ENCODE measurements at places on chromosomes 13 and 19. TPM values are rescaled to one million over a fixed set of nuclear protein-coding genes. Genes with fewer than 3 reads are reported as not detected.
A peak's percentile ranks its signal among the peaks of the same experiment; 100 is the strongest.

DNA sequence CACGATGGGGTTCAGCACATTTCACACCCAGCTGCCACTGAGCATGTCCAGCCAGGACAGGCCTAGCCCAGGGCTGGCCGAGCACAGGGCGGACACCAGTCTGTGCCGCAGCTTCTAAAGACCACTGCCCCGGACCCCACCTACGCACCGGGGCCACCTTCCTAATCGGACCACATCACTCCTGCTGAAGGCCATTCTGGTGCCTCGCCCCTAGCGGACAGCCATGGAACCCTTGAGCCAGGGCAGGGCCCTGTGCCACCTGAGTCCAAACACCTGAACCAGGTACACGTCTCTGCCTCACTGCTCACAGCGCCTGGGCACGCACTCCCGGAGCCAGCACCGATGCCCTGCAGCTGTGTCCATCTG is 8.4 kb upstream of the C13orf46 start:
- H3K4me1 ChIP-seq: no peaks in the 10 kb centered on the region
- no peak overlapping the region for H3K27ac ChIP-seq
- DNase-seq: no peak
- no peaks in the 10 kb centered on the region for H3K27me3 ChIP-seq
- no peaks in the 10 kb centered on the region for H3K36me3 ChIP-seq

DNA sequence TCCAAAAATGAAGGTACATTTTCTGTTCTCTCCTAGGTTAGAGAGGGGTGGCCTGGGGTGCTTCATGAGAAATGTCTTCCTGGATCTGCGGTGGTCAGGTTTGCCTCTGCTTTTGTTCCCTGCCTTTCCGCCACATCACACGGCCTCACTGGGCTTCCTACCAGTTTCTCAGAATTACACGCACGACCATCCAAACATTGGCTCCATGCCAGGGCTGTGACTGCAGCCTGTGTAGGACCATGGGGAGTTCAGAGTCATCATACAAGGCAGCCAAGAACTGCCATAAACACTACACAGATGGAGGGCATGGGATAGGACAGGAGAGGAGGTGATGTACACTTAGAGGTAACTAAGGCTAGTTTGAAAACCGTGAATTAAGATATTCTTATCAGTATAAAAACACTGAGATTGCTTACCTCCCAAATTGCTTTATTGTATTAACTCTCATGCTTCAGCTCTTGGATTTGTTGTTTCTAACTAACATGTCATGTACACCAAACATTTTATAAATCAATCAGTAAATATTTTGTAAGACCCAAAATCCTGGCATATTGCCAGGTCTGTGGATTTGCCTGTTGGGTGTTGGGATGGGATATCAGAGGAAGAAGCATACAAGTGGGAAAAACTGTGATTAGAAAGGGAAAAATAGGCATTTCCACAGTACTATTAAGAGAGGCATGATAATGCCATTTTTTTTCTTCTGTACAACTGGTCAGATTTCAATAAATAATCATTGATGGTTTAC is 45.2 kb downstream of the CDADC1 start:
- H3K27ac ChIP-seq: no peak overlapping the region
- H3K36me3 ChIP-seq: no peaks in the 10 kb centered on the region
- H3K4me3 ChIP-seq: no peak overlapping the region
- no peak for DNase-seq
- no peaks in the 10 kb centered on the region for H3K27me3 ChIP-seq

- H3K4me3 ChIP-seq: no peak overlapping the region
- H3K27ac ChIP-seq: no peak overlapping the region
- DNase-seq: no peak
- H3K27me3 ChIP-seq: peaks cover 21% of the 10 kb centered on the region
Measured at GRCh38 chr13:94972262-94972661, 259.9 kb upstream of the SOX21 start.

Gene EPSTI1
- polyA plus RNA-seq: 13.0 TPM

Gene SIAH3
- polyA plus RNA-seq: 0.19 TPM

DNA sequence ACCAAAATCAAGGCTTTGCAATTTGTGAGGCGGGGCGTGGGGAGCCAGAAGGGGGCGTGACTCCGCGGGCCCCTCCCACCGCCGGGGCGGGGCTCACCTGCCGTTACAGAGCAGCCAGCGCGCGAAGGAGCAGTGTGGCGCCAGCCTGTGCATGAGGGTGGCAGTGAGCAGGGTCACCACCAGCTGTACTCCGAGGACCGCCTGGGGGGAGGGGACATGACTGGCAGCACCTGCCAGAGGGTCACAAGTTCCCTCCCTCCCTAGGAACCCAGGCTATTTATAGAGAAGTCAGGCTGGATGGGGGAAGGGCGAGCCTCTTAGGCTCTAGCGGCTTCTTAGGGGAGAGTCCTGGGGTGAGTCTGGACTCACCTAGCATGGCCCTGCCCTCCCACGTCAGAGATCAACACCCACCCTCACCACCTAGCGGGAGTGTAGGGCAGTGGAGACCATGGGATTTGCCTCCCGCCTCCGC is 3.6 kb downstream of the TMEM161A start:
- H3K27ac ChIP-seq: no peak overlapping the region
- peaks cover 6% of the 10 kb centered on the region for H3K4me1 ChIP-seq
- H3K36me3 ChIP-seq: peaks cover 4% of the 10 kb centered on the region
- no peak for DNase-seq
- no peaks in the 10 kb centered on the region for H3K27me3 ChIP-seq

Gene HSD17B14
- 1.0 TPM for polyA plus RNA-seq

DNA sequence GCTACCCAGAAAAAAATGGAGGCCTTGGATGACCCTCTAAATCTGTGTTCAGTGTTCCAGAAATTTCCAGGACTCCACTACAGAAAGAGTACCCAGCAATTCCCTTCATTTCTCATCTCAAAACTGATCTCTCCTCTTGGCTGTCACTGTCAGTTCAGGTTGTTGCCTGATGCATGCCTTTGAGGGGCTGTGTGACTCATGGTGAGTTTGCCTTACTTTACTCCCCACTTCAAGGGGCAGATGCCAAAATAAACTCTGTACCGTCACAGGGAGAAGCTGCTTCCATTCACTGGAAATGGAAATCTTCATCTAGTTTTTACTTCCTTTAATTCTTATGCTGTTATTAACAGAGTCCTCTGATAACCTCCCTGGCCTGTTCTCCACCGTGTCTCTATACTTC is 1075.0 kb downstream of the DIAPH3 start:
- H3K4me1 ChIP-seq: no peaks in the 10 kb centered on the region
- no peak overlapping the region for H3K27ac ChIP-seq
- DNase-seq: no peak
- H3K36me3 ChIP-seq: no peaks in the 10 kb centered on the region
- no peaks in the 10 kb centered on the region for H3K27me3 ChIP-seq

- no peaks in the 10 kb centered on the region for H3K36me3 ChIP-seq
- H3K27me3 ChIP-seq: no peaks in the 10 kb centered on the region
- peaks cover 36% of the 10 kb centered on the region for H3K4me1 ChIP-seq
- no peak overlapping the region for H3K4me3 ChIP-seq
Measured at GRCh38 chr19:35107545-35107944, 8.1 kb upstream of the FXYD3 start.

DNA sequence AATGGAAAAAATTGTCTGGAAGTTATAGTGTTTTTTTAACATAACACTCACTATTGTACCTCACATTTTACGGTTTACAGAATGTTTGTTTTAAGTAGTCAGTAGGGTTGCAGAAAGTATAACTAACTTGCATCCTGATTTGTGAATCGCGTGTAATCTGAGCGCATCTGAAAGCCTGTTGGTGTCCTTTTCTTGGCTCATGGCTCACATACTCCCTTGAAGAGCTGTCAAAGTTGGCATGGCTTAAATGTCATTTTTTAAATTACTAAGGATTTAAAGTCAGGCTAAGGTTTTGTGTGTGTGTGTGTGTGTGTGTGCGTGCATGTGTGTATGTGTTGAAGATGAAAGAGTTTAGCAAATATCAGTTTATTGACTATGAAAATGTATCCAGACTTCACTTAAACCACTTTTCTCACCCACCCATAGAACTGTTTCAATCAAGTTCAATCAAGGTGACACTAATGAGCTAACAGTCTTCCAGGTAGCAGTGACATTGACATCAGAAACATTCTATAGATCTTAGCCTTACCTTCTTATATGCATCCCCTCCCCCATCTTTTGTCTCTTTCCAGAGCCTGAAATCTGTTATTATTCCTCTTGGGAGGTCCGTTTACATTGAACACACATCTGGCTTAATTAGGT is 480.4 kb upstream of the SGCG start:
- no peaks in the 10 kb centered on the region for H3K27me3 ChIP-seq
- H3K4me3 ChIP-seq: no peak overlapping the region
- H3K27ac ChIP-seq: no peak overlapping the region
- DNase-seq: no peak
- no peaks in the 10 kb centered on the region for H3K4me1 ChIP-seq
- H3K36me3 ChIP-seq: no peaks in the 10 kb centered on the region

GRCh38 chr13:27147530-27148170 is 24.0 kb downstream of the USP12 start:
- no peak overlapping the region for H3K4me3 ChIP-seq
- peak overlapping the region; percentile 23 for H3K27ac ChIP-seq

DNA sequence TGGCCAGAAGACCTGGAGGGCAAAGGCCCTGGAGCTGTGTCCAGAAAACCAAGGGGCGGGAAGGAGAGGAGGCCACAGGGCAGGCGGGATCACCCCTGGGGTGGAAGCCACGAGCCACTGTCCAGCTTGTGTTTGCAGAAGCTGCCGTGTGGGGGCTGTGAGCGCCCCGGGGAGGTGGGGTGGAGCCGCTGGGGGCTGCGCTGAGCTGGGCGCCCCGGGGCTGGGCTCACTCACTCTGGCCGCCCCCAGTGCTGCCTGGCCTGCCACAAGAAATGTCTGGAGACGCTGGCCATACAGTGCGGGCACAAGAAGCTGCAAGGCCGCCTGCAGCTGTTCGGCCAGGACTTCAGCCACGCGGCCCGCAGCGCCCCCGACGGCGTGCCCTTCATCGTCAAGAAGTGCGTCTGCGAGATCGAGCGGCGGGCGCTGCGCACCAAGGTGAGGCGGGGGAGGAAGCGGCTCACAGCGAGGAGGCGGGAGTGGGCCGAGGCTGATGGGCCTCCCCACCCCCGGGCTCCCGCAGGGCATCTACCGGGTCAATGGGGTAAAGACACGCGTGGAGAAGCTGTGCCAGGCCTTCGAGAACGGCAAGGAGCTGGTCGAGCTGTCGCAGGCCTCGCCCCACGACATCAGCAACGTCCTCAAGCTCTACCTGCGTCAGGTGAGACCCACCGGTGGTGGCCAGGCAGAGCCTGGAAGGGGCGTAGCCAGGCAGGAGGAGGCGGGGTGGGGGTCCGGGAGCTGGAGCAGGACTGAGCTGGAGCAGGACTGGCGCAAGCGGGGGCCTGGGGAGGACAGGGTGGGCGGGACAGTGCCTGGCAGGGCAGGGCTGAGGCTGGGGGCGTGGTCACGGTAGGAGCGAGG is 13.6 kb downstream of the POLR2E start:
- H3K27ac ChIP-seq: peak overlapping the region; percentile 4
- H3K4me3 ChIP-seq: no peak overlapping the region
- H3K36me3 ChIP-seq: peaks cover 3% of the 10 kb centered on the region
- DNase-seq: no peak
- no peaks in the 10 kb centered on the region for H3K27me3 ChIP-seq
- H3K4me1 ChIP-seq: peaks cover 7% of the 10 kb centered on the region

- no peaks in the 10 kb centered on the region for H3K36me3 ChIP-seq
- H3K4me3 ChIP-seq: no peak overlapping the region
- H3K4me1 ChIP-seq: no peaks in the 10 kb centered on the region
- no peak overlapping the region for H3K27ac ChIP-seq
- H3K27me3 ChIP-seq: peaks cover 14% of the 10 kb centered on the region
- DNase-seq: no peak
Measured at GRCh38 chr19:38437917-38438316, 4.4 kb downstream of the RYR1 start.

- H3K27me3 ChIP-seq: peaks cover 6% of the 10 kb centered on the region
- no peak overlapping the region for H3K27ac ChIP-seq
- H3K4me3 ChIP-seq: no peak overlapping the region
- H3K4me1 ChIP-seq: no peaks in the 10 kb centered on the region
- DNase-seq: no peak
Measured at GRCh38 chr13:52780092-52780491, 40.5 kb upstream of the CNMD start.

DNA sequence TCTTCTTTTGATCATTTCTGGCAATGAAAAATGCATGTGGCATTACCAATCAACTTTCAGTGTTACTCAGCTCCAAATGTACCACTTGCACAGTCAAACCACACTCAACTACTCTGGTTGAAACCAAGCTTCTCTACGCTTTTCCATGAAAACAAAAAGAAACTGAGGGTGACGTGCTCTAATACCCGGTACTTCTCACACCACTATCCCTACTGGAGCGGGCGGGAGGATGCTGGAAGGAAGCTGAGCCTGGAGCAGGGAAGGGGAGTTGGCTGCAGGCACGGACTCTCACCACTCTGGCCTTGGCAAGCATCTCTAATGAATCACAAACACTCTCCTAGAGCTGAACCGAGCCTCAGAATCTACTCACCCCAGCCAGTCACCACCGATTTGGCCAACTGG is 48.2 kb downstream of the STK24 start:
- peaks cover 4% of the 10 kb centered on the region for H3K4me1 ChIP-seq
- H3K27me3 ChIP-seq: no peaks in the 10 kb centered on the region
- H3K36me3 ChIP-seq: peaks cover 3% of the 10 kb centered on the region
- no peak overlapping the region for H3K27ac ChIP-seq
- DNase-seq: no peak
- no peak overlapping the region for H3K4me3 ChIP-seq

Gene ATP1A3
- polyA plus RNA-seq: 0.05 TPM

DNA sequence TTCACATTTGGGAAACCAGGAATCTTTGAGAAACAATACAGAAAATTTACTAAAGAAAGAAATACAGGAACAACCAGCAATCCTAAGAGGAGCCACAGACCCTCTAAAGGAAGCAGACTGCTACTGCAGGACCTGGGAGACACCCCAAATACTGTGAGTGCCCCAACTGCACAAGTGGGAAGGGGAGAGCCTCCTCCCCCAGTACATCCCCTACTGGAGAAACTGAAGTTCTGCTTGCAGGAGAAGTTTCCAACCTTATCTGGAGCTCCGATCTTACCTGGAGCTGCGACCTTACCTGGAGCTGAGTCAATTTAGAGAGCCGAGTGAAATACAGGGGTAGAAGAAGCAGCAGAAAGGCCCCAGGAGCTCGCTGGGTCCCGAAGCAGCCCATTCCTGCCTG is 236.4 kb upstream of the SPRY2 start:
- no peak for DNase-seq
- H3K4me1 ChIP-seq: no peaks in the 10 kb centered on the region
- H3K27me3 ChIP-seq: no peaks in the 10 kb centered on the region
- no peak overlapping the region for H3K4me3 ChIP-seq

Gene CGB1
- not detected for polyA plus RNA-seq

DNA sequence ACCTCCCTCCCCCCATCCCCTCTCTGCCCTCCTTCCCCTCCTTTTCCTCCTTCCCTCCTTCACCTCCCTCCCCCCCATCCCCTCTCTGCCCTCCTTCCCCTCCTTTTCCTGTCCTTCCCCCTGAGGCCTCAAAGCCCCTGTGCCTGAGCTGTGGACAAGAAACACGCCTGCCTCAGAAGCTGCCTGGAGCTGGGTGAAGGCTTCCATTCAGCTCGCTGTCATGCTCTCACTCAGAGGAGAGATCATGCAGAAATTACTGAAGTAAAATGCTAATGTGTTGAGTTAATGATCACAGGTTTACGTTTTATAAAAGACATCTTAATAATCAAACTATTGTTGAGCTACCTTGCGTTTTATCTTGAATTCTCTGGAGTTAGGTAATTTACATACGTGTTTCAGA is 114.5 kb downstream of the ATP11A start:
- no peak overlapping the region for H3K4me3 ChIP-seq
- H3K27ac ChIP-seq: no peak overlapping the region
- H3K4me1 ChIP-seq: no peaks in the 10 kb centered on the region
- no peaks in the 10 kb centered on the region for H3K36me3 ChIP-seq
- H3K27me3 ChIP-seq: no peaks in the 10 kb centered on the region

- no peaks in the 10 kb centered on the region for H3K36me3 ChIP-seq
- H3K4me1 ChIP-seq: no peaks in the 10 kb centered on the region
- H3K4me3 ChIP-seq: no peak overlapping the region
- H3K27ac ChIP-seq: no peak overlapping the region
- H3K27me3 ChIP-seq: no peaks in the 10 kb centered on the region
Measured at GRCh38 chr13:72062566-72062965, 195.6 kb upstream of the DACH1 start.

Gene LRRC8E
- 11.5 TPM for polyA plus RNA-seq

Data from keratinocyte (primary cell).